Natural killer cell (primary cell): ENCODE measurements at places on chromosomes 7 and 10. TPM values are rescaled to one million over a fixed set of nuclear protein-coding genes. Genes with fewer than 3 reads are reported as not detected.

The NPSR1 gene
- total RNA-seq = not detected

DNA sequence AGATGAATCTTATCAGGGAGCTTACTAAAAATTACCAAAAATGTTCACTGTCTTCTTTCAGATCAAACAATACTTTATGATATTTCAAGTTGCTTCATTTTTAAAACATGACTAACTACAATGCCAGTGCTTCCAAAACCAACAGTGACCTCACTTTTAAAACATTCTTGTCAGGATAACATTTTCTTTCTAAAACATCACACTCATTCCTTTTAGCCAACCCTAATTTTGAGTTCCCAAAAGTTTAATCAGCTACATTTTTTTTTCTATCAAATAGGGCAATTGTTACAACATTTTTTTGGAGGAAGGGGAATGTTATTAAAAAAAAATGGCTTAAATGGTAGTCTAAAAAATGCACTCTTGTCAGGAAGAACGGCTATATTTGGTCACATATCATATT lies 37.3 kb downstream of the RTKN2 start:
- no peak for DNase-seq

GRCh38 chr10:89588671-89589070 lies 53.3 kb upstream of the SLC16A12 start:
- DNase-seq = no peak

DNA sequence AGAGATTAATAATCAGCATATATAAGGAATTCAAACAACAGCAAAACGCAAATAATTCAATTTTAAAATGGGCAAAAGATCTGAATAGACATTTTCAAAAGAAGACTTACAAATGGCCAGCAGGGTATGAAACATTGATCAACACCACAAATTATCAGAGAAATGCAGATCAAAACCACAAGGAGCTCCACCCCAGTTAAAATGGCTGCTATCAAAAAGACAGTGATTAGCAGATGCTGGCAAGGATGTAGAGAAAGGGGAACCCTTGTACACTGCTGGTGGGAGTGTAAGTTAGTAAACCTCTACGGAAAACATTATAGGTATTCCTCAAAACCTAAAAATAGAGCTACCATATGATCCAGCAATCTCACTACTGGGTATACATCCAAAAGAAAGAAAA lies 128.0 kb upstream of the CACUL1 start:
- DNase-seq = no peak

GRCh38 chr7:100867040-100867775 lies at the start of gene TRIP6:
Gene TRIP6 (plus strand): TSS chr7:100867387. CDS start chr7:100867498, 111 bp downstream.
- no peak for DNase-seq

The SUN3 gene
- total RNA-seq = not detected

- DNase-seq = no peak
Observed at GRCh38 chr10:113047605-113047962, 97.5 kb downstream of the TCF7L2 start.

The ACTR3C gene
- 8.3 TPM for total RNA-seq

The DEPP1 gene
- not detected for total RNA-seq

The HIPK2 gene
- total RNA-seq = 127 TPM

The DNAJC1 gene
- 50.6 TPM for total RNA-seq

- no peak for DNase-seq
Observed at GRCh38 chr10:119006451-119007210, 22.9 kb upstream of the NANOS1 start.

DNA sequence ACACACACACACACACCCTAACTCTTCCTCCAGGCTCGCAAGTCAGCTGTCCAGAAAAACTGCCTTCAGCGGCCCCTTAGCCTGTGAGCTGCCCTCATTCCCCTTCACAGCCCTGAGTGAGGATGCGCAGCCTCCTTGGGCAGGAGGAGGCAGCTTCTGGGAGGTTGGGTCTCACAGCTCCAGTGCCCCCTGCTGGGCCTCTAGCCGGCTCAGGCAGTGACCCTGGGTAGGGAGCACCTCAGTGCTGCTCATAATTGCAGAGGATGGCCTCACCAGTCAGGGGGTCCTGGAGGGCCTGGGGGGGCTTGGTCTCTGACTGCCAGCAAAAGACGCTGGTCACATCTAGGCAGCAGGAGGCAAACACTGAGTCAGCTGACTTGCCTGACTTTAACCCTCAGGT lies 43.7 kb downstream of the ZNF273 start:
- no peak for DNase-seq
